ENCODE measurements at places on chromosomes 5 and 9.

- DNase-seq, result no peak
Measured at GRCh38 chr5:50710838-50711237, 44.4 kb downstream of the PARP8 start.

DNA sequence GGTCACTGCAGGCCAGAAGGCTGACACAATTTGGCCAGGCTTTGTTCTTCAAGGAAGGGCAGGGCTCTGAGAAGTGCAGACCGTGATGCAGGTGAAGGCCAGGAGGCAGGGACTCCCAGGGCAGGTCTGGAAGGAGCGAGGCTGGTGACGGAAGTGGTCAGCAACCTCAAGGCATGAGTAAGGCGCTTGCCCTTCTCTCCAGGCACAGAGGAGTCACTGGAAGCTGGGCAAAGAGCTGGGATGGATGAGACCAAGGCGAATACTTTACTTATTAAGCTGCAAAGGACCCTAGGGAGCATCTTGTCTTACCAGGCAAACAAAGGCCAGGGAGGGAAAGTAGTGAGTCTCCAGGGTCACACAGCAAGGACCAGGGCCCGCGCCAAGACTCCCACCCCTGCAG is 18.6 kb downstream of the IRF1 start:
- DNase-seq, result no peak

DNA sequence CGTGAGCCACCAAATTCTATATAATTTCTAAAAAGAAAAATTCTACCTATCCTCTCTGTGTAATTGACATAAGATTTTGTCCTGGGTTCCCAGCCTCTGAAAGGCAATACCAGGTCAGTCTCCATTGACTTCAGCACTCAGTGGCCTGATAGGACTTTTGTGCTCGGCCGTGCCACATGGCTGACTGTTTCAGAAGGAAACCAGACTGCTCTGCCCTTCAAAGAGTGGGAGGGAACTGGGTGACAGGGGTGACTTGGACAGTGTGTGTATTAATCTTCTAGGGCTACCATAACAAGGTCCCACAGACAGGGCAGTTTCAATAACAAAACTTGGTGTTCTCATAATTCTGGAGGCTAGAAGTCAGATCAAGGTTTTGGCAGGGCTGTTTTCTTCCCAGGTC is 43.0 kb downstream of the ARHGAP26 start:
- DNase-seq, result no peak

GRCh38 chr5:53879708-53880323 is 319.4 kb downstream of the NDUFS4 start:
- no peak for DNase-seq

GRCh38 chr9:131474711-131475110 is 28.0 kb upstream of the POMT1 start:
- no peak for DNase-seq

- no peak for DNase-seq
Measured at GRCh38 chr5:150000990-150001659, 586 bp downstream of the HMGXB3 start.

GRCh38 chr5:67964619-67965018 is 250.9 kb upstream of the PIK3R1 start:
- DNase-seq, result no peak

- DNase-seq, result no peak
Measured at GRCh38 chr5:4252385-4252784, 656.8 kb downstream of the IRX1 start.

DNA sequence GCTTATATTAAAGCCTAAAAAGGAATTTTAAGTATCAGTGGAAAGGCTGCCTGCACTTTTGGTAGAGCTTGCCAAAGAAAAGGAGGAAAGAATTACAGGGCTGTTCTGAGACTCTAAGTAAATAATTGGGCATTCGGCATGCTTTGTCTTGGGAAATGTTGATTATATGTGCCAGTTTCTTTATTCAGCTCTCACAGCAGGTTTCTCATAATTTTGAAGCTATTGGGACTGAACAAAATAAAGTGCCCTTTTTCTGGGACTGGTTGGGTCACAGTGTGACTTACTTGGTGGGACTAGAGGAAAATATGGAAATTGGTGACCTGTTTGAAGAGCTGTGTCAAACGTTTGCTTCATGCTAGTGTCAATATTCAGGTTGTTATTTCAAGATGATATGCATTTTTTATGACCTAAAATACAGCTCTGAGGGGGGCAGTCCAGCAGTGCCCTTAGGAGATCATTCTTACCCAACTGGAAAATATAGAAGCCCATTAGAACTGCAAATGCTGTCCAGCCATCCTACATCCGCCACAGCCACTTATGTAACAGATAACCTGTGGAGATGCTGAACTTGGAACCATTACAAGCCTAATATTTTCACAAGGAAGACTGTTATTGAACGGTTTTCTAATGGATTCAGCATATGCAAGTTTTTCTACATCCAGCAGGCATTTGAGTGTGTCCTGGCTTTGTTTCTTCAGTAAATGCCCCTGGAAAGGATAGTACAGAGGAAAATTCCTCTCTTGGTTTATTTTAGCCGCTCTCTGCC is 122.4 kb downstream of the SNCAIP start:
- no peak for DNase-seq

- no peak for DNase-seq
Measured at GRCh38 chr9:110077925-110078324, 130.0 kb downstream of the C9orf152 start.

DNA sequence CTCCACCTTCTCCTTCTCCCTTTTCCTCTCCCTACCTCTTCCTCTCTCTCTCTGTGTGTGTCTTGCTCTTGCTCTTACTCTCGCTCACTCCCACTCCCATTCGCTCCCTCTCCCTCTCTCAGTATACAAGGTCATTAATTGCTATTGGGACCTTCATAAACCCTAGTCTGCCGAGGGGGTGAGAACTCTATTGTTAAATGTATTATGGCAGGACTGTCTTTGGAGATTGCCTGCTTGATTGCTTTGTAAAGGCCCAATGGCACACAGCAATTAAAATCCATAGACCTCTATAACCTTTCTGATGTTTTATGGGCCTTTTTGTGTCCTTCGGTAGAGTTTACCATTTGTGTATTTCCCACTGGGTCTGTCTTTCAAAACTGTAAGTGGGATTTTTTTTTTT is 465.9 kb downstream of the ANXA1 start:
- DNase-seq, result no peak

- DNase-seq, result no peak
Measured at GRCh38 chr5:137085206-137085605, 413.9 kb downstream of the SPOCK1 start.

DNA sequence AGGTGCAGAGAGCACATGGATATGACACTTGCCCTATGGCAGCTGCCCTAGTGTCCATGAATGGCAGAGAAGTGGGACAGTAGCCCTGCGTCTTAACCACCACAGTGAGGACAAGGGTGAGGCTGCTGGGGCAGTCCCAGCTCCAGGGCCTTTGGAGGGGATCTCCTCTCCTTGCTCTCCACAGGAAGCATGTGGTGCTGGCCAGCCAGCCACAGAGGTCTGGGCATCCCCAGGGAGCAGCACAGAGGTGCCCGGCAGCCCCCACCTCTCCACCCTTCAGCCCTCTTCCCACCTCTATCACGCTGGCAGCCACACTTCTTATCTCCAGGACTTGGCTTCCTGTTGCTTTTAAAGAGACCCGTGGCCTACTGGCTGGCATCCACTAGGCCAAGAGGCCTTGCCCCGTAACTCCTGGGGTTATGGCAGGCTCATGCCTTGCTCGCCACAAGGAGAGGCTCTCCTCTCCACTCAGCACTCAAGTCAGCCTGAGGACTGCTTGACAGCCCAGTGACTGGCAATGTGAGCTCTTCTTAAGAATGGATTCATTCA is 21.9 kb downstream of the CSF2 start:
- no peak for DNase-seq

GRCh38 chr9:109816490-109816889 is 36.5 kb downstream of the PALM2AKAP2 start:
- no peak for DNase-seq

DNA sequence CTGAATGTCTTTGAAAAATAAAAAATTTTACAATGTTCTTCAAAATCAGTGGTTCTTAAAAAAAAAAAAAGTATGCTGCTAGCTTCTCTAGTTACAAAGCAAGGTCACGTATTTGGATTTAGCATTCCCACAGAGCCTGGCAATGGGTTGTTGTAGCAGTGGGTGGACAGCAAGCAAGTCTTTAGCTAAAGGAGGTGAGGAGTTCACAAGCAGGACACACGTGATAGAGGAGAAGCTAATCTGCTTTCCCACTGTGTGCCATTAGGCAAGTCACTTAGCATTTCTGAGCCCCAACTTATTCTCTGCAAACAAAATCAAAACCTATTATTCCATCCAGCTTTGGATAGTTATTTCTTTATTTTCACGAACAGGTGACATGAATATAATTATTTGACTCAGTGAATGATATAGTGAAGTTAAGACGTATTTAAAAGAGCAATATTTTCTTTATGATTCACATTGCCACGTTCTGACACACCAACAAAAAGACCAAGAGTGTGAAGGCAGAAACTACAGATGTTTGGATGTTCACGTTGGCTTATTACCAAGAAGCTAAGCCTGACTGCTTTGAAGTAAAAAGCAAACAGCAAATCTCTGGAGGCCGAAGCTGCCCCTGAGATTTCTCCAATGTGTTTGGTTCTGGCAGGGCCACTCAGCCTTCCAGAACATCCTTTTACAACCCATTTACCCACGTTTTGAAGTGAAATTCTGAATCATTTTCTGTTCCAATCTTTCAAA is 612.1 kb upstream of the CDH6 start:
- DNase-seq, result no peak

DNA sequence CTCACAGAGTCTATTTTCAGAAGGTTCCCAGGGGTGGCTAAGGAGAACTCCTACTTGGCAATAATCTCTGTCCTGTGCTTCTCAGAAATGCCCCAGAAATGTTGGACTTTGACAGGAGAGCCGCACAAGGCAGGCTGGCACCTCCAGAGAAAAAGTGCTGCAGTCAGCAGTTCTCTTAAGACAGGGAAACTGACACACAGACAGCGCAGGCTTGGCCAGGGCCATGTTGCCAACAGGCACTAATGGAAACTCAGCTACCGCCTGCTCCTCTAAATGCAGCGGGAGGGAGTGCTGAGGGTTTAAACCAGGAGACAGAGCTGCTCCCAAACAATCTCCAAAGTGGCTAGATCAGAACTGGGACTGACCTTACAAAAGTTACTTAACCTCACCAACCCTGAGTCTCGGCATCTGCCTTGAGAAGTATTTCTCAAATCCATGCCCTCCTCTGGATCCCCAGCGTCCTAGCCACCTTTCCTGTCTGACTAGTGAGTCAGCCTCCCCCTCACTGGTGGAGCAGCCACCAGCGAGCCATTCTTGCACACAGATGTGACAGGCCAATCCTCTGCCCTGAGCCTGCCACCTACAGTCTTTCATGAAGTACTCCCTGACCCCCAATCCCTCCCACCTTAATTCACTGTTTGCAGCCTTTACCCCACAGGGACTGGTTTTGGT is 186.4 kb downstream of the CDK5RAP2 start:
- no peak for DNase-seq

DNA sequence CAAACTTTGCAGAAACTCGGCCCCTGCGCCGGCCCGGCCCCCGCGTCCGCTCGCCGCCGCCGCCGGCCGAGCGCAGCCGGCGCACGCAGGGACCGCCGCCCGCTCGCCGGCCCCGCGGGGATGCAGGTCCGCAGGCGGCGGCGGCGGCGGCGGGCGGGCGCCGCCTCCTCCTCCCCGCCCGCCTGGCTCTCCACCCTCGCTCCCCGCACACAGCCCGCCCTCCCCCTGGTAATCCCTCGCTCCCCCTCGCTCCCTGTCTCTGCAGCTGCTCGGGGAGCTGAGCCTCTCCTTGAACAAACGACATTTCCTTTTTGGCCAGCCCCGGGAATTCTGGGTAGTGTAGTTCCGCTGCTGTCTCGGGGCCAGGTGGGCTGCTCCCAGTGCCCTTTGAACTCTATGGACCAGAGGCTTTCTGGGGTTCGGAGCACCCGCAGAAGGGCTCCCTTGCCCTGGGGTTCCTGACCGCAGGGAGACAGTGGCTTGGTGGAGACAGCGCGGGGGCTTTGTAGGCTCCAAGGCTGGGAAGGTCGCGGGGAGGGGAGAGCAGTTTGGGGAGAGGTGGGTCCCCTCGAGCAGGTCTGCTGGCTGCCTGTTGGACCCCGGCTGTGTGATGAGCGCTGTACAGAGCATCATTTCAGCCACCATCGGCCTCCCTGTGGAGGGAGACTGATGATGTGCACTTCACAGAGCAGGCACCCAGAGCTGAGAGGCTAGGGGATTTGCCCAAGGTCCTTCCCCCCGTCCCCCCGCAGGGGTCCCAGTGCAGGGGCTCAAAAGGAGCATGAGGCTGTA is 1.8 kb upstream of the FAM78A start:
- DNase-seq, result peak; percentile 71

- DNase-seq, result no peak
Measured at GRCh38 chr9:112933696-112934095, 43.0 kb upstream of the SLC46A2 start.

DNA sequence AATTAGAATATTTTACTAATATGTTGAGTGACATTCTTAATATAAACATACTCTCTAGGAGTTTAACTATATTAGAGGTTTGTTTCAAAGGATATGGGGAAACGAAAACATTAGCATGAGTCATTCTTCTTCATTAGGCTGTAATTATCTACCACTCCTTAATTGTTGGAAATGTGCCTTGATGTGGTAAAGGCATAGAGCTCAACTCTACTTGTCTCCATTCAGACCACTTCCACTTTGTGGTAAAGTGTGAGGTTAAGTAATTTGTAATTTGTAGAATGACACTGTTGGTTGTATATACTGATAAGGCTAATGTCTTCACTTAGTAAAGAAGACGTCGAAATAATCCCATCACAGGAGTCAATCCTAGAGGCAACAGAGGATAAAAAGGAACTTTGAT is 58.1 kb downstream of the HAPLN1 start:
- DNase-seq, result peak; percentile 75

GRCh38 chr9:97905228-97905627 is 17.1 kb downstream of the TRMO start:
- DNase-seq, result no peak

GRCh38 chr5:22278164-22278563 is 575.0 kb downstream of the CDH12 start:
- DNase-seq, result no peak

DNA sequence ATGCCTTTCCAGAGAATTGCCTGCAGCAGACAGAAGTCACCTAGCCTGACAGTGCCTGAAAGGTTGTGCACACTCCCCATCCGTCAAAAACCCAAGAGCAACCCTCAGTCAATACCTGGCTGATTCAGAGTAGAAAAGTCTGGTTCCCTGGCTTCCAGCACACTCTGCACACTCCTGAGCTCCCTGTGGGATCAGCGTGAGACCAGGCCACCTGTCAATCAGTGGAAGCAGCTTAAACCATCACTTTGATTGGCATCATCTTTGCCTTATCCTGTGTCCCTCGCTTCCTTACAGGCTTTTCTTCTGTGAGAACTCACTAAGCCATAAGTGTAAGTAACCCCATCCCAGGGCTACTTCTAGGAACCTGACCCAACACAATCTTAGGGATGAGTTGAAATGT is 109.8 kb downstream of the ACTL7B start:
- no peak for DNase-seq

DNA sequence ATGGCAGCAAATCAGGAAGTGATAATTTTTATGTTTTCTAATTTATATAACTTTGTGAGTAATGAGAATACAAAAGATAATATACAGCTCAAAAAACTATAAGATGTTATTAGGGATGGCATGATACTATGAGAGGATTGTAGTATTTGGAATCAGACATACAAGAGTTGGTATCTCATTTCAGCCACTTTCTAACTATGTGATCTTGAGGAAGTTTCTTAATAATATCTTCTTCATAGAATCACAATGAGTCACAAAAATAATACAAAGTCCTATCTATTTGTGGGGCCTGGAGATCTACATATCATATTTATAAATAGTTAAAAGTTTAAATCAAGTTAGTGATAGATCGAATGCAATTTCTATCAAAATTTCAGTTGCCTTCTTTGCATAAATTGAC is 23.7 kb upstream of the TMED7 start:
- no peak for DNase-seq

GRCh38 chr9:91061506-91061905 is 259.9 kb downstream of the SYK start:
- DNase-seq, result peak; percentile 9
